ENCODE measurements at places on chromosomes 1 and 21. TPM values are rescaled to one million over a fixed set of nuclear protein-coding genes. Genes with fewer than 3 reads are reported as not detected.
A peak's percentile ranks its signal among the peaks of the same experiment; 100 is the strongest.

DNA sequence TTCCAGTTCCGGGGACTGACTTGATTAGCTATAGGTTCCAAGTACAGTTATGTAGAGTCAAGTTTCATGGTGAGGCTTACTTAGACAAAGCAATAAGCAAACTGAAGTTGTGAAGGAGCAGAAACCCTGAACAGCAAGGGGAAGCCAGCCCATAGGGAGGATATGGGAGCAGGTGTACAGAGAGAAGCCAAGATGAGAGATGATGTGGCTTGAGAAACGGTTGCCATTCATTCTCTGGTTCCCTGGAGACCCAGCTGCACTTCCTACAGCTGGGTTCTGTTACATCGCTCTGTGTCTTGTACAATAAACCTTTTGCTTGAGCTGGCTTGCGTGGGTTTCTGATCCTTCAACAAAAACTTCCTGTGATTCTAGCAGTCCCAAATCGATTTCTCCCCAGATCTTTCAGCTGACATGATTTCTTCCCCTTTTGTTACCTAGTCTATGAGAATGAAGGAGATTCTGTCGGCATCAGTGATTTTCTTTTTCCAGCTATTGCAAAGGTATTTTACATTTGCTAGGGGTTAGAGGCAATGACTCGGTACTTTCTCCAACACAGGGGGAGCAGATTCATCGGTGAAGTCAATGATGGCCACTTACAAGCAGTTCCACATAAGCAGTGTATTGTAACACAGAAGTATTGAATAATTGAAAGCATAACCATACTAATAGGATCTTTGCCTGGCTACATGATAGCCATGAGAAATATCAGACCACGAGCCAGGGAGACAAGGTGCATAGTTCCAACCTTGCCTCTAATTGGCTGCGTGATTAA, 67.3 kb downstream of the URB2 start:
- H3K27me3 ChIP-seq: no peaks in the 10 kb centered on the region
- no peak overlapping the region for H3K4me3 ChIP-seq
- H3K36me3 ChIP-seq: no peaks in the 10 kb centered on the region
- DNase-seq: no peak
- no peak overlapping the region for H3K27ac ChIP-seq
- H3K4me1 ChIP-seq: no peaks in the 10 kb centered on the region

GRCh38 chr1:113096493-113096892, 23.5 kb downstream of the LRIG2 start:
- no peak overlapping the region for H3K4me3 ChIP-seq
- H3K36me3 ChIP-seq: peaks cover 17% of the 10 kb centered on the region
- H3K4me1 ChIP-seq: no peaks in the 10 kb centered on the region
- DNase-seq: no peak
- no peaks in the 10 kb centered on the region for H3K27me3 ChIP-seq
- no peak overlapping the region for H3K27ac ChIP-seq

DNA sequence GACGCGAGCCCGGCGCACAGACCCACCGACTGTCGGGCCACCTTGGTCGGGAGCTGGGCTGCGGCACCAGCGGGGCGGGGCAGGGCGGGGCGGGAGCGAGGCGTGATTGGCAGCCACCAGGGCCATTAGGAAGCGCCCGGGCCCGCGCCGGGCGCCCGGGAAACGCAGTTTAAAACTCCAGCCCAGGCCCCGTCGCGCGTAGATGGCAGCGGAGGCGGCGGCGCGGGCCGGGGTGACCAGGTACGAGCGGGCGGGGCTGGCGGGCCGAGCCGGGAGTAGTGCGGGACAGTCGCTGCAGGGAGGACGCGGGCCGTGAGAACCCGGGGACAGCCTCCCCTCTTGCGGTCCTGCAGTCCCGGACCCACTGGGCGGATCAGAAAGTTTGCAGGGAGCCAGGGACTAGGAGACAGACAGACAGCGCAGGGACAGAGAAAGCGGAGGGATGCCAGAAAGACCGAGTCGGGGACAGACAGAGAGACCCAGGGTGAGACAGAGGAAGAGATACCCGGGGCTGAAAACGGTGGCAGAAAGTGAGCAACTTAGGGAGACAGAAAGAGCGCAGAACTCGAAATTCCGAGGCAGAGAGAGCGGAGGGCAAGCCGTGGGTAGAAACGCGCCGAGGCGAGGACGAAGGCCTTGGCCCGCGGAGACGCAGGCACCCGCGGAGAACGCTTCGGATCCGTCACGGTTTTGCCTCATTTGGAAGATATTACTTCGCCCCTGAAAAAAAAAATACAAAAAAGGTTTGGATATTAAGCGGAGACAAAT, at the start of gene DMBX1:
TSS of gene DMBX1 (plus strand) at position 199 of the 768 bp plus-strand sequence. CDS start 17,175 bp downstream, outside the sequence.
- H3K36me3 ChIP-seq: no peaks in the 10 kb centered on the region
- H3K4me3 ChIP-seq: peak within 1 kb of the TSS; percentile 29
- H3K27ac ChIP-seq: no peak within 1 kb of the TSS
- H3K27me3 ChIP-seq: peaks cover 92% of the 10 kb centered on the region
- DNase-seq: peak; percentile 65

- H3K4me1 ChIP-seq: no peaks in the 10 kb centered on the region
- no peaks in the 10 kb centered on the region for H3K27me3 ChIP-seq
These were observed 191.4 kb downstream of the ZBTB18 start for GRCh38 chr1:244242446-244242845.

DNA sequence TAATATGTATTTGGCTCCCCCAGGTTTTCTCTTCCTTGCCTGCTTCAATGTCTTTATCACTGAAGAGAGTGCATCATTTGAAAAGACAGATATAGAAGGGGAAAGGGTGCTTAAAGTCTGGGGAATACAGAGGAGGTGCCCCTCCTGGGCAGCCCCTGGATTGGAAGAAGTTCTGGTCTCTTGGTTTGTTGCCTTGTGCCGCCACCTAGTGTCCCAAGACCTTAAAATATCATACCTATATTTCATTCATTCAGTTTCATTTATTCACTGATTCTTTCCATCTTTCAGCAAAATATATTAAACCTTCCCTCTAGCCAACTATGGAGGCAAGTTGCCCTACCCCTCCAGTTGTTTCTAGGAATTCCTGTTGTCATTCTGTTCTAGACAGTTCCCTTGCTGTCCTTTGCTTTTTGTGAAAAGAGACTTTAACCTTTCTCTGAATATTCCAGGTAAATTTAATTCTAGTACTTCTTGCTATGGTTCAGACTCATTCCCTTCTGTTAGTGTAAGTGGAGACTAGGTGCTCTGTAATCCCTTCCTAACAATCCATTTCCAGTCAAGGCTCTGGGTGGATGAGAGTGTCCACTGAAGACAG, 56.1 kb downstream of the MEF2D start:
- DNase-seq: no peak
- H3K4me1 ChIP-seq: no peaks in the 10 kb centered on the region
- no peak overlapping the region for H3K4me3 ChIP-seq
- no peaks in the 10 kb centered on the region for H3K36me3 ChIP-seq

GRCh38 chr1:7235871-7236517, 450.7 kb downstream of the CAMTA1 start:
- DNase-seq: peak; percentile 10
- H3K4me3 ChIP-seq: no peak overlapping the region
- H3K4me1 ChIP-seq: no peaks in the 10 kb centered on the region
- H3K27ac ChIP-seq: no peak overlapping the region

GRCh38 chr1:41135196-41135947, 106.7 kb downstream of the SCMH1 start:
- H3K4me3 ChIP-seq: no peak overlapping the region
- no peak overlapping the region for H3K27ac ChIP-seq
- no peaks in the 10 kb centered on the region for H3K4me1 ChIP-seq
- H3K27me3 ChIP-seq: no peaks in the 10 kb centered on the region
- DNase-seq: no peak
- H3K36me3 ChIP-seq: no peaks in the 10 kb centered on the region

DNA sequence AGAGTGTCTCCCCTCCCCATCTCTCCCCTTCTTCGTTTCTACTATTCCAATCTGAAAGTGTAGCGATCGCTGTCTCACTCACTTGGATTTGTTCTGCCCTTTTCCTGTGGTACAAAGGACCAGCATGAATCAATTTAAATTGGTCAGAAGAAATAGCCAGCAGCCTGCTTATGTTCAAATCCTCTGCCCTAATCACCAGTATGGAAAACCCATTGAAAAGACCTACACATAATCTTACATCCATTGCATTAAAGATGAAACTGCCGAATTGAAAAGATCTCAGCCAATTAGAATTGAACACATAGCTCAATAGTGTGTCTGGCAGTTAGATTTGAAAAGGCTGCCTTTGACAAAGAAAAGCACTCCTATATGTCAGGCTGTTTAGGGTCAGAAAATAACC, 122.6 kb downstream of the TNNI3K start:
- no peaks in the 10 kb centered on the region for H3K4me1 ChIP-seq
- H3K36me3 ChIP-seq: no peaks in the 10 kb centered on the region
- H3K27me3 ChIP-seq: no peaks in the 10 kb centered on the region
- H3K27ac ChIP-seq: no peak overlapping the region

DNA sequence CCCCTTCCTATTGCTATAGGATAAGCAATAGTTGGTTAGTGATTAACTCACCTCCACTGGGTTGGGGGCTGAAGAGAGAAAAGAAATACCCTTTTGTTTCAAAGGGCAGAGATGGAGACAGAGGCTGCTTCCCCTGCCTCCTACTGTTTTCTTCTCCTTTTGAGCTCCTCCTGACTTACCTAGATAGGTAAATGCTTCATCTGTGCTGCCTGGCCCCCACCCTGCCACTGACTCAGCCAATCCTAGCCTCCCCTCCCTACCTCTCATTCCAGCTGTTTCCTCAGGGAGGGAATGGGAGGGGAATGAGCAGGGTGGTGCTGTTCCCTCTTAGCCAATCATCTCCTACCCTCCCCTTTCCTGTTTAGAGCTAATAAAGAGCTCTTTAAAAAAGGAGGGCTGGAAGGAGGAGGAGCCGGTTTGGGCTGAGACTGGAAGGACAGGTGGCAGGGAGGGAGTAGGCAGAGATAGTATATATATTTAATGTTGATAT, at the start of gene C1orf116:
TSS of gene C1orf116 (minus strand) at position 229 of the 490 bp plus-strand sequence. CDS start 5,158 bp downstream, outside the sequence.
- peak; percentile 87 for DNase-seq
- H3K27ac ChIP-seq: peak within 1 kb of the TSS; percentile 89
- no peaks in the 10 kb centered on the region for H3K27me3 ChIP-seq
- no peaks in the 10 kb centered on the region for H3K36me3 ChIP-seq
- peaks cover 9% of the 10 kb centered on the region for H3K4me1 ChIP-seq

GRCh38 chr21:35227786-35228185, 178.7 kb upstream of the RUNX1 start:
- no peaks in the 10 kb centered on the region for H3K4me1 ChIP-seq
- no peak overlapping the region for H3K4me3 ChIP-seq
- no peaks in the 10 kb centered on the region for H3K36me3 ChIP-seq

GRCh38 chr1:21468599-21468998, 28.7 kb downstream of the NBPF3 start:
- H3K36me3 ChIP-seq: no peaks in the 10 kb centered on the region
- H3K27me3 ChIP-seq: no peaks in the 10 kb centered on the region
- no peaks in the 10 kb centered on the region for H3K4me1 ChIP-seq
- no peak overlapping the region for H3K27ac ChIP-seq

GRCh38 chr21:37762606-37763005, 153.7 kb downstream of the KCNJ6 start:
- H3K36me3 ChIP-seq: no peaks in the 10 kb centered on the region
- no peaks in the 10 kb centered on the region for H3K4me1 ChIP-seq
- no peak overlapping the region for H3K4me3 ChIP-seq
- no peak overlapping the region for H3K27ac ChIP-seq
- DNase-seq: no peak

GRCh38 chr1:235946571-235946981, 79.9 kb upstream of the LYST start:
- H3K27ac ChIP-seq: no peak overlapping the region
- H3K27me3 ChIP-seq: no peaks in the 10 kb centered on the region
- no peaks in the 10 kb centered on the region for H3K36me3 ChIP-seq
- DNase-seq: peak; percentile 16

DNA sequence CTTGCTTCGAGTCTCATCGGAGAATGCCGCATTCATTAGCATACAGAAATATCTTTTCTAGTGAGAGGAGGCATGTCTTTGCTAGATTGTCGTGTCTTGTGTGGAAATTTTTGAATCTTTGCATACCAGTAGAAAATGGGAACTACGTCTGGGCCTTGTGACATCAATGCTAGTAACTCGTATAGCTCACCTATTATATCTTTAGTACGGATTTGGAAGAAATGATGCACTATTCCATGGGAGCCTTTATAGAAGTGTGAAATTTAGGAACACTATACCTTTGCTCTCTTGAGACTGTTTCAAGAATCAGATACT, 835 bp downstream of the UHMK1 start:
- no peak for DNase-seq
- no peaks in the 10 kb centered on the region for H3K36me3 ChIP-seq
- H3K4me3 ChIP-seq: peak overlapping the region; percentile 73
- H3K27ac ChIP-seq: peak overlapping the region; percentile 82
- no peaks in the 10 kb centered on the region for H3K4me1 ChIP-seq

DNA sequence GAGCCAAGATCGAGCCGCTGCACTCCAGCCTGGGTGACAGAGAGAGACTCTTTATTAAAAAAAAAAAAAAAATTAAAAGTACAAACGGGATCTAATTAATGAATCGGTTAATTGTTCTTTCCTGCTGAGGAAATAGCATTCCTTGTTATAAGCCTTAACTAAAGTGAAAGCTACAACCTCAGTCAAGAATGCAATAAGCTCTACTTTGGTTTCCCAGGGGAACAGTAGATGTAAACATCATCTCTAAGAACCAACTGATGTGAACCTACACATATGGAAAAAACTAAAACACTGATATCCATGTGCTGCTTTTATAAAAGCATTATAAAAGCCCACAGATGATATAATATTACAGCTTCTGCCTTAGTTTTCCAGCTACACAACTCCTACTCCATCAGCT, 41.9 kb downstream of the LPGAT1 start:
- peaks cover 5% of the 10 kb centered on the region for H3K36me3 ChIP-seq
- no peak for DNase-seq
- H3K4me3 ChIP-seq: no peak overlapping the region
- H3K4me1 ChIP-seq: no peaks in the 10 kb centered on the region
- no peak overlapping the region for H3K27ac ChIP-seq

DNA sequence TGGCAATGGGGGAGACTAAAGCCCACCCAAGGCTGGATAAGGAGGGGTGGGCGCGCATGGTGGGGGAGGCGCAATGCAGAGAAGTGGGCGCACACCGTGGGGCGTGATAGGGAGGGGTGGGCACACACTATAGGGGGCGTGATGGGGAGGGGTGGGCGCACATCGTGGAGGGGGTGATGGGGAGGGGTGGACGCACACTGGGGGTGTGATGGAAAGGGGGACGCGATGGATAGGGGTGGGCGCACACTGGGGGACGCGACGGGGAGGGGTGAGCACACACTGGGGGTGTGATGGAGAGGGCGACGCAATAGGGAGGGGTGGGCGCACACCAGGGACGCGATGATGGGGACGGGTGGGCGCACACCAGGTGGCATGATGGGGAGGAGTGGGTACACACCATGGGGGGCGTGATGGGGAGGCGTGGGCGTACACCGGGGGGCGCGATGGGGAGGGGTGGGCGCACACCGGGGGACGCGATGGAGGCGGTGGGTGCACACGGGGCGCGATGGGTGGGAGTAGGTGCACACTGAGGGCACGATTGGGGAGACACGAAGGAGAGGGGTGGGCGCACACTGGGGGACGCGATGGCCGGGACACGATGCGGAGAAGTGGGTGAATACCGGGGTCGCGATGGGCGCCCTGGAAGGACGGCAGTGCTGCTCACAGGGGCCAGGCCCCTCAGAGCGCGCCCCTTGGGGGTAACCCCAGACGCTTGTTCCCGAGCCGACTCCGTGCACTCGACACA, 929 bp downstream of the SUMO3 start:
- H3K4me3 ChIP-seq: peak overlapping the region; percentile 56
- H3K27ac ChIP-seq: no peak overlapping the region
- peak; percentile 35 for DNase-seq
- no peaks in the 10 kb centered on the region for H3K36me3 ChIP-seq

Gene TP73
- 0.29 TPM for total RNA-seq

Gene LYST
- total RNA-seq: 13.7 TPM

Gene METTL25B
- 51.9 TPM for total RNA-seq

Gene CFAP126
- not detected for total RNA-seq

Gene AMY2A
- not detected for total RNA-seq

Gene KRTAP19-3
- not detected for total RNA-seq

All from colonic mucosa (tissue), 4 donors.